ENCODE measurements at places on chromosomes 3 and 15.
A peak's percentile ranks its signal among the peaks of the same experiment; 100 is the strongest.

DNA sequence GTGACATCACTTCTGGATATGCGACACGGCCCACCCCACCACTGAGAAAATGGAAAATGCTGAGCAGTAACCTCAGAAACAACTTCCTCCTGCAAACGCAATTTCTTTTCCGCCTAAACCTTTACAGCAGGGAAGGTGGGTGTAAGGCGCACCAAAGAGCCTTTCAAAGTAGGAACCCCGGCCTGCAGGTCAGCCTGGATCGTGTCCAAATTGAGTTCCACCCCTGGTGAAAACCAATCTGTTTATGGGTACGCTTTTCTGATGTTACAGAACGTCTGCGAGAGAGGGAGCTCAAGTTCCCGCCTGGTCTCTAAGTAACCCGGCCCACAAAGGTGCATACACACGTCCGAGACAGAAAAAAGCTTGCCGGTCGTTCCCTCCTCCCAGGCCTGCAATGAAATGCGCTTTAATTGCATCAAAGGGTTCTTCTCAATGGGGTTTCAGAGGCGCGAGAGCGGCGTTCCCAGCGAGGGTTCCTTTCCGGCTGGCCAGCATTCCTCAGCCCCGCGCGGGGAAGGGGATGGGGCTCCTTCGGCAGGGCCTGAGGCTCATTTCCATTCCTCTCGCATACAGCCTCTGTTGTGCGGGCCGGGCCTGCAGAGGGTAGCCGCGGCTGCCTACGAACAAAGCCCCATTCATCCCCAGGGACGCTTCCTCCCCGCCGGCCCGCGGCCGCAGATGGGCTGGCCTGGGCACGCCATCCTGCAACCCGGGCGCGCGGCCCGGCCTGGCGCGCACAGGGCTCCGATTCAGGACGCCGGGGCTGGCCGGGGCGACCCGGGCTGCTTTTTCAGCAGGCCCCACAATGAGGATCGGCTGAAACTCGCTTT, 138.1 kb downstream of the TMCO5A start:
- DNase-seq, result peak; percentile 76

GRCh38 chr15:83616840-83617239, 37.1 kb upstream of the ADAMTSL3 start:
- DNase-seq, result no peak

GRCh38 chr3:69433969-69434325, 48.1 kb upstream of the FRMD4B start:
- DNase-seq, result no peak

DNA sequence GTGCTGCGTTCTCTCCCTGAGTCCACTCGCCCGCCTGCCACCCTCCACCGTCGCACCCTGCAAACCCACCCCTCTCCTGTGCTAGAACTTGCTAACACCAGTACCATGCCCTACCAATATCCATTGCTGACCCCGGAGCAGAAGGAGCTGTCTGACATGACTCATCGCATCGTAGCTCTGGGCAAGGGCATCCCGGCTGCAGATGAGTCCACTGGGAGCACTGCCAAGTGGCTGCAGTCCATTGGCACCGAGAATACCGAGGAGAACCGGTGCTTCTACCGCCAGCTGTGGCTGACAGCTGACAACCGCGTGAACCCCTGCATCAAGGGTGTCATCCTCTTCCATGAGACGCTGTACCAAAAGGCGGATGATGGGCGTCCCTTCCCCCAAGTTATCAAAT, 4.9 kb upstream of the ALAS1 start:
- DNase-seq, result peak; percentile 63

- no peak for DNase-seq
Measured at GRCh38 chr3:51283421-51283820, 101.7 kb upstream of the MANF start.

GRCh38 chr3:190059242-190059590, 61.5 kb downstream of the P3H2 start:
- DNase-seq, result no peak

GRCh38 chr3:47536967-47537366, 23.5 kb upstream of the ELP6 start:
- no peak for DNase-seq
